ENCODE measurements at places on chromosomes 12 and 14.

DNA sequence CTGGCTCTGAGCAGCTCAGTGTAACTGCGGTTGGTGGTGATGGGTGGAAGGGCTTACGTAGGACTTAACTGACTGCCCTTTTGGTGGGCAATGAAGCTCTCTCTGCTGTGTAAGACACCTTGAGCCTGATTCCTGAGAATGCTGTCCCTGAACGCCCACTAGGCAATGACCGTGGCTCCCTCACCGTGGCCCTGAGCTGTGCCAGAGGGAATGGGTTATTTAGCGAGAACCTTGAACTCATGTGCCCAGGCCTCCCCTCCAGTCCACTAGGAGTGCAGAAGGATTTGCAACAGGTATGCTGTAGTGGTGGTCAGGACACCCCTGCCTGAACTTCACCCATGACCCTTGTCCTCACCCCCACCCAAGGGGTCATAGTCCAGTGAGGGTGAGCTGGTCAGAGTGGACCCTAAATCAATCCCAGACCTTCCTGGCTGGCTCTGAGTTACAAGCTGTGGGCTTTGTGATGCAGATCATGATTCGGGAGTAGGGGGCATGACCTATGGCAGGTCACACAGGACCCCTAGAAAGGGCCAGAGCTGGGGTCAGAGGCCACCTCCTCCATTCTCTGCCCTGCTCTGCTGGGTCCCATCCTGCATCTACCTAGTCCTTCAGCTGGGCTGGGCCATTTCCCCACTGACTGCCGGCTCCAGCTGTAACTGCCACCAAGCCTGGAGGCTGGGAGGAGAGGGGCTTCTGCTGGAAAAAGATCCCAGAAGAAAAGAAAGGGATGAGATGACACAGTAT lies 14.5 kb upstream of the ANKRD33 start:
- no peak for DNase-seq

GRCh38 chr12:109450980-109451379 lies 26.1 kb downstream of the KCTD10 start:
- DNase-seq = no peak

- no peak for DNase-seq
Observed at GRCh38 chr12:98656289-98657101, 11.4 kb downstream of the APAF1 start.

- DNase-seq = no peak
Observed at GRCh38 chr14:54877703-54878021, 25.0 kb downstream of the GCH1 start.

Data from hindlimb muscle (tissue), 1 donor.